ENCODE measurements at places on chromosomes 16 and 17.

GRCh38 chr17:78974635-78975591 lies 4.8 kb downstream of the LGALS3BP start:
- peak; percentile 90 for DNase-seq

- no peak for DNase-seq
Measured at GRCh38 chr16:30903596-30903995, 7.2 kb downstream of the CTF1 start.

- no peak for DNase-seq
Measured at GRCh38 chr16:50093607-50094539, 28.1 kb downstream of the HEATR3 start.

GRCh38 chr17:68867759-68868516 lies 87.3 kb downstream of the ABCA8 start:
- no peak for DNase-seq

- no peak for DNase-seq
Measured at GRCh38 chr16:16945207-16945606, 525.6 kb downstream of the XYLT1 start.

DNA sequence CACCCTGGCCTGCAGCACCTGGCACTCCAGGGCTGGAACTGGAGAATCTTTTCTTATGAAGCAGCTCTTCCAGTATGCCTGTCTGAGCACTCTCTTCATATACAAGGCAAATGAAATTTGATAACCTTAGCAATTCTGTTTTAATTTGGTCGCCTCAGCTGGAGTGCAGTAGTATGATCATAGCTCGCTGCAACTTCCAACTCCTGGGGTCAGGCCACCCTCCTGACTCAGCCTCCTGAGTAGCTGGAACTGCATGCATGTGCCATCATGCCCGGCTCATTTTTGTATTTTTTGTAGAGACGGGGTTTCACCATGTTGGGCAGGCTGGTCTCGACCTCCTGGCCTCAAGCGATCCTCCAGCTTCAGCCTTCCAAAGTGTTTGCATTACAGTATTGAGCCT lies 140.8 kb upstream of the CHMP6 start:
- DNase-seq = peak; percentile 86

DNA sequence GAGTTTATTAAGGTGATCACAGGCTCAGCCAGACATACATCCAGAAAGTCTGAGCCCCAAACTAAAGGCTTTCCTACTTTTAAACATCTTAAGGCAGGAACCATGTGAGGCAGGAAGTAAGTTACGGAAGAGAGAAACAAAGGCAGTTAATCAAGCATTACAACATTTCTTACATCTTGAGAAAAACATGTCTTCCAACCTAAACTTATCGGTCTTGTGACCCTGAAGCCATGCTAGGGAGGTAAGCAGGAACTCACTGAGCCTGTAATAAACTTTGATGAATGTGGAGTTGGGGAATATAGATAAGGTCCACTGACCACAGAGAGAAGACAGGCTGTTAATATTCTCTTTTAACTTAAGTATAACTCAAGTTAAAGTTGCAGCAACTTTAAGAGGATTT lies 3.5 kb upstream of the ACSM3 start:
- no peak for DNase-seq

DNA sequence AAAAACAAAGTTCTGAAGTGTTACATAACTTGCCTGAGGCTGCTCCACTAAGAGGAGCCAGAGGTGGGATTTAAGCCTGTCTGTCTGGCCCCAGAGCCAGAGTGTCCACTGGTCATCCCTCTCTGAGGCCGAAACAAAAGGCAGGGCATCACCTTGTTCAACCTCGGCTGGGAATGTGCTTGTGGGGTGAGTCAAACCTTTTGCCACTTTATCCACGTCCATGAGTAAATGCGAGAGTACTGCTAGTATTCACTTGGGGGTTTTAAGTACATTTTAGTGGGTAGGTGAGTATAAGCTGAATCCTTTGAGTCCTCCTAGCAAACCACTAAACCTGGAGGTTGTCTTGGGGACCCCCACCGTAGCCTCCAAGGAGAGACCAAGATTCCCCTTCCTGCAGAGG lies 103.5 kb downstream of the STX8 start:
- no peak for DNase-seq

GRCh38 chr16:7998789-7999453 lies 591.4 kb downstream of the TMEM114 start:
- DNase-seq = no peak

GRCh38 chr16:2226918-2227317 lies 3.5 kb downstream of the E4F1 start:
- DNase-seq = no peak

DNA sequence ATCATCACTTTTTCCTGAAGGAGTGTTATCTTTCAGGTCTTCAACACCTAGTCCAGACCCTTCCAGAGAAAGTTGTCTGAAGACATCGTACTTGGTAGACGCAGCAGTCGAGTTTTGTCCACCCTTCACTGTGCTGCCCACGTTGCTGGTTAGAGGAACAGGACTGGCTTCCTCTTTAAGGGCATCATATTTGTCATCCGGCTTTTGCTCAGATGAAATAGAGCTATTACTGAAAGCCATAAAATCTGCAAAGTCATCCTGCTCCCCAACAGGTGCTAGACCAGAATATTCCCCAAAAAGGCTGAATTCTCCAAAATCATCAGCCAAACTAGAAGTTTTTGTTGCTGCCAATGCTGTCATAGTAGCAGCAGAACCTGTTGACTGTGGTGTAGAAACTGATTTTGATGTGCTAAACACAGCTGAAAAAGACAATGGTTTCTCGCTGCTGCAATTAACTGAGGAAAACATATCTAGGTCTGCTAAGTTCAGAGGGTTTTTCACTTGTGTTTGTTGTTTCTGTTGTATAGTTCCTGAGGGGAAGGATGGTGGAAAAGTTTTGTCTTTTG lies 55.7 kb downstream of the SYNRG start:
- DNase-seq = no peak

DNA sequence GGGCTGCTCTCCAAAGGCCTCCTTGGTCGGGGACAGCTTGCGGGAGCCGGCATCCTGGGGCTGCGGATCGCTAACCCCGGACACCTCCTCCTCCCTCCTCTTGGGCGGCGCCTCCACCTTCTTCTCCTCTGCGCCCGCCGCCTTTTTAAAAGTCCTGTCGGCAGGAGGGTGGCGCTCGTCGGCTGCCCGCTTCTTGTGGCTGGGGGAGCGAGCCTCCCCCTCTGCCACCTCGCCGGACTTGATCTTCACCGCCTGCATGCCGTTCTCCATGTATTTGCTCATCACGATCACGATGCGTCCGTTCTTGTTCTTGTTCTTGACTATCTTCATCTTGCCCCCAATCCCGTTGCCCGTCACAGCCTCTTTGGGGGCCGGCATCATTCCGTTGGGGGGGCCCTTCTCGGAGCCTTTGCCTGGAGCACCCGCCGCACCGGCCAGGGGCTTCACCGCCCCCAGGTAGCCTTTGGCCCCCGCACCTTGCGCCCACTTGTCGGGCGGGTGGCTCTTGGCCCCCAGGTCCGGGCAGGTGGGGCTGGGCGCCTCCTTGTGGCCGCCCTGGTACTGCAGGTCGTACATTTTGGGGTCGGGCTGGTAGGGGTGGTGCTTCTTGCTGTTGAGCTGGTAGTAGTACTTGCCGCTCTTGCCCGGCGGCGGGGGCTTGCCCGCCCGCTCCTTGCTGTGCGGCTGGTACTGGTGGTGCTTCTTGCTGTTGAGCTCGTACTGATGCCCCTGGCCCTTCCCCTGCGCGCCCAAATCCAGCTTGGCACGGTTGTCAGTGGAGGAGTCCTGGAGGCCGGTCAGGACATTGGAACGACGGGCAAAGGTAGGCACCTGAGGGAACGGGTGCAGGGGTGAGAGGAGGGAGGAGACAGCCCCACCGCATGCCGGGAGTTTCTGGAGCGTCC lies 4.4 kb downstream of the CBX4 start:
- DNase-seq = no peak

- DNase-seq = no peak
Measured at GRCh38 chr16:79367822-79368221, 232.7 kb downstream of the MAF start.

GRCh38 chr17:494601-495265 lies 142.1 kb upstream of the RPH3AL start:
- DNase-seq = no peak

DNA sequence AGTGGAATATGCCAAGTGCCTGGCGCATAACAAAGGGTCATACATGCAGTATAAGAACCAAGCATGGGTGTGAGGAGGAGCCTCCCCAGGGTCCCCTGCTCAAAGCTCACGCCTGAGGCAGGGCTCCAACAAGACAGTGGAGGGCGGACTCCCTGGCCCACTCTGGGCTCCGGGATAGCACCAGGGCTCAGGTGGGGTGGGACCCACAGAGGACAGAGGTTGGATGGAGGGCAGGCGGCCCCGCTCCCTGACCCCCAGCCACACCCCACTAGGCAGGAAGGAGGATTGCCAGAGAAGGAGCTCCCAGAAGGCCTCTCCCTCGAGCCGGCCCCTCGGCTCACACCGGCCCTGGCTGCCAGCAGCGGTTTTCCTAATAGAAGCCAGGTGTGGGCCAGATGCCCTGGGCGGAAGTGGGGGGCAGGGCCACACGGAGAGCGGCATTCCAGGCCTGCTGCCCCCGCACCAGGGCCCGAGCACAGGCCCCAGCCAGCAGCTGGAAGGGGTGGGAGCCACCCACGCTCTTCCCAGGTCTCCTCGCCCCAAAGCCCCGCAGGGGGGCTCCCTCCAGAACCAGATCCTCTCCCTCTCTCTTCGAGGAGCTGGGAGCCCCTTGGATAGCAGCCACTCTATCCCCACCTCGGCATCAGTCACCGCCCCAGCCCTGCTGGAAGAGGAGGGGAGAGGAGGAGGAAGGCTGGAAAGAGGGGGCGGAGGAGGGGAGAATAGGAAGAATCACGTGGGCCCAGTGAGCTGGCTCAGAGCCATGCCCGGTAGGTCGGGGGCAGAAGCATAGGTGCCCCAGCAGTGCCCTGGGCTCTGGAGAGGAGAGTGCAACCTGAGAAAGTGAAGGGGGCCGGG lies 21.0 kb downstream of the VASN start:
- peak; percentile 59 for DNase-seq

- no peak for DNase-seq
Measured at GRCh38 chr17:17790637-17791464, 45.9 kb downstream of the SREBF1 start.

DNA sequence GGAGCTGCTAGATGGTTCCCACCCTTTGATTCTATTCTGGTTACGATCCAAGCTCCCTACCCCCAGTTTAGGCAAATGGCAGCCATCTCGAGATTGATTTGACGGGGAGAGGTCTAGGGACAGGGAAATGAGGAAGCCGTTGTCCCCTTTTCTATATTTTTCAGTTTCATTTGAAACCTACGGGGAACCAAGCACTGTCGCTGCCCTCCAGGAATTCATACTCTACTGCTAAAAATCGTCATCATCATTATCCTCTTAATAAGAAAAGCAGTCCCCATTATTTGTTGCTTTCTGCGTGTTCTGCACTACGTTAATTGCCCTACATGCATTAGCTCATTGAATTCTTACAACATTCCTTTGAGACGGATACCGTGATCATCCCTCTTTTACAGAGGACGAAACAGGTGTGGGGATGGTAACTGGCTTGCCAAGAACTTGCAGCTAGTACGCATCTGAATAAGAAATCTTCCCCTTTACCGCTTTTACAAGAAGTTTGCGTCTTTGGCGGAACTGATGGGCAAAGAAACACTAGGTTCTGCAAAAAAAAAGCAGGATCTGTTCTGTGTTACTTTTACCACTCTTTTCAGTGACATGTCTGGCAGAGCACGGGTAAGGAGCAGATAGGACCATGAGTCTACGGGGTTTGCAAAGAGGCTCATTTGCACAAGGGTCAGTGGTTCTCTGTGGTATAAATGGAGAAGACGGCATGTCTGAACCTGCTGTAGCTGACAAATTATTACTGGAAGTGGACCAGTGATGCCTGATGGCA lies 1.1 kb downstream of the CCP110 start:
- DNase-seq = peak; percentile 66

GRCh38 chr17:50866950-50867362 lies 802 bp upstream of the TOB1 start:
- no peak for DNase-seq

DNA sequence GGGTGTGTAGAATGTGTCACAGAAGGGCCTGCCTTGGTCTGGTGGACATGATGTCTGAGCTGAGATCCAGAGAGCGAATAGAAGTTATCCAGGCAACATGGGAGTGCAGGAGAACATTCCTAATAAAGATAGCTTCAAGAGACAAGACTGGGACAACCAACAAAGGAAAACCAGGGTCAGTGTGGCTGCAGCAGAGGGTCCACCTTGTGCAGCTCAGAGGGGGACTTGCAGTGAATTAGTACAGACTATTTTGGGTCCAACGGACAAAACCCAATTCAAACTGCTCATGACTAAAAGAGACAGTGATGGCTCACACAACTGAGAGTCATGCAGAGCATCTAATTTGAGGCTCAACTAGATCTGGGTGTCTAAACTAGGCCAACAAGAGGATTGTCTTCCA lies 192.1 kb downstream of the CBLN1 start:
- no peak for DNase-seq

DNA sequence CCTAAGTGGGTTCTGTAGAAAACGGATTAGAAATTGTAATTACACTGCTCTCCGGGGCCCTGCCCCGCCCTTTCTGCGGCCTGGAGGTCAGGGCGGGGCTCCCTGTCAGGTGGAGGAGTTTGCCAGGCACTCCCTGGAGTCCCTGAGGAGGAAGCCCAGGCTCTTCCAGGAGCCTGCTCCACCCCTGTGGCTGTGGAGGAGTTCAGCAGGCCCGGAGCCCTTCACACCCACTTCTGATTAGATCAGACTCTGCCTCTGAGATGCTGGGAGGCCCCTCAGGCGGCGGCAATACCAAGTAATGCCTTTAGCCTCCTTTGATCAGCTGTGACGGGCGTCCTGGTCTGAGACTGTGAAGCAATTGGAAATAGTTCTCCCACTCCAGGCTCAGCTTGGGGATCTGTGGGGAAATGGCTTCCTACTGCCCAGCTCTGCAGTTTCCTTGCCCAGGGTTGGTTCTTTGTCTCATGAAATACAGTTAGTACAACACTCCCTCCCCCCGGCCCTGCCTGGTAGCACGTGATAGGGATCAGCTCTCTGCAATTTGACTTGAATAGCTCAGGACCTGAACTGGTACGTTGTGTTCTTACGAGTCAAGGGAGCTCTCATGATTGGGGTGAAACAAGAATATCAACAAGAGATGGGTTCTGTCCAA lies 22.3 kb downstream of the BAIAP2 start:
- peak; percentile 84 for DNase-seq

DNA sequence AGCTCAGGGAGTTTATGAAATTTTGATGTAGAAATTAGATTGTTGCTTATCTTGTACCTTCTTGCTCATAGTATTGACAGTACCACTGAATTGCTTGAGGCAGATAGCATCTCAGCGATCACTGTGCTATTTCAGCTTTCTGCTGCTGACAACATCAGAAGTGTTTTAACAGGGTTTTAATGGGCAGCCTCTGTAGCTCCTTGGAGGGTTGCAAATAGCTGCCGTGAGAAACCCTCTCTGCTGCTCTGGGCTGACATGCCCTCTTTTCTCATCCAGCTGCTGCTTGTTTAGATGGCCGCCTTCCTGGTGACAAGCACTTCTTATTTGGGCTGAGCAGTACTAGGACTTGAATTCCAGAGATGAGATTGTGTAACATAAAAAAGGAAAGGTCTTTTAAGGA lies 180.2 kb upstream of the TBX2 start:
- DNase-seq = no peak

GRCh38 chr17:51402899-51403298 lies 142.6 kb downstream of the UTP18 start:
- no peak for DNase-seq

GRCh38 chr17:50028736-50029120 lies 27.2 kb upstream of the ITGA3 start:
- DNase-seq = no peak

GRCh38 chr17:72315122-72315913 lies 194.5 kb downstream of the SOX9 start:
- DNase-seq = no peak

Data from epithelial cell of esophagus (primary cell).